Fibroblast of skin of right biceps (primary cell): ENCODE measurements at places on chromosomes 4 and X.

DNA sequence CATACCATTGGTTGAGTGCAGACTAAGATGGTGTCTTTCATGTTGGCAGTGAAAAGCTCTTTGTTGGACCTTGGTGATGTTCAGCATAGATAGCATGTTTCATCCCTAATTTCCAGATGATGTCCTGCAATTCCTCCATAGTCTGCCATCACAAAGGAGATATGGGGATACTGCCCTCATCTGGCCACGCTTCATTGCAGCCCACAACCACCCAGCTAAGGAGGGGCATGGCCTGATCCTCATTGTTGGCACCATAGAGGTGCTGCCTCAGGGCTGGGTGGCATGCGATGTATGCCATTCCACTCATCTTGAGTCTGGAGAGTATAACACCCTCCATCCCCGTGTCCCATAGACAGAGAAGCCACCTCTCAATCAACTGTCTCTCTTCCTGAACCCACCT is 31.5 kb upstream of the NUDT6 start:
- DNase-seq: no peak

- DNase-seq: no peak
These were observed 111.4 kb downstream of the SH3KBP1 start for GRCh38 chrX:19775830-19776485.

- DNase-seq: no peak
These were observed 50.1 kb downstream of the MFAP3L start for GRCh38 chr4:169975838-169976796.

DNA sequence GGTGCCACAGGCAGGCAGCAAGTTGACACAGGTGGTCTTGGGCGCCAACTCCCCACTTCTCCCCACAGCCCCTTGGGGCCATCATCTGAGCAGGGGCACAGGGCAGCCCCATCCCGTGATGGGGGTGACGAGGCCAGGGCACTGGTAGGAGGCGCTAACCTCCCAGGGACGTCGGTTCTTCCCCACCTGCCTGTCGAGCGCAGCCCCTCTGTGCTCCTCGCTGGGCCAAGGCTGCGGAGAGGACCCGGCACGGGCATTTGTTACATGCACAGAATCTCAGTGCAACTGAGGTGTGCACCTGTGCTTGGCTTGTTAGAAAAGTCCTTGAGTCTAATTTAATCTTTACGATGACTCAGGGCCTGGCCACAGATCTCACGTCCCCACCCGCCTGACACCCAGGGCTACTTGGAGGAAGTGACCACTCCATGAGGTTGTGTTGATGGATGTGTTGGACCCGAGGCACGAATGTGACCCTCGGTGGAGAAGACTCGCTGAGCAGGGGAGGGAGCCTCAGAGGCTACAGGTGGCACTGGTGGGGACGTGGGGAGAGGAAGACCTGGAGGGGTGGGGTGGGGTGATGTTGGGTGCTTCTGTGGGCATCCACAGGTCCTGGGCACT is 3.1 kb upstream of the SH3TC1 start:
- no peak for DNase-seq

- no peak for DNase-seq
These were observed 1.7 kb upstream of the MXRA5 start for GRCh38 chrX:3348191-3348590.

DNA sequence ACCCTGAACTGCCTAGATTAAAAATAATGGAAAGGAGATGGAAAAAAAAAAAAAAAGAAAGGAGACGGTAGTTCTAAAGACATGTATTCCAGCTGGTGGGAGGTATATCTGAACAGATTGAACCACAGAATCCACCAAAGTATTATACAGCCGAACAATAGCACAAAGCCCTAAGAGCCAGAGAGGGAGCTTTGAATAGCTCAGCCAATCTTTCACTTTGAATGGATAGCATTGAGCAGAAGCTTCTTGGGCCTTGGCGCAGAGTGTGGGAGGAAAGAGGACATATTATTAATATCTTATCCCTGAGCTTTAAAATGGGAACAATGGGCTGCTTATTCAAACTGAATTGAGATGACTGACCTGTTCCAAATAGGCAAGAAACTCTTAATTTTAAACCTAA is 147.8 kb upstream of the PAQR3 start:
- no peak for DNase-seq

DNA sequence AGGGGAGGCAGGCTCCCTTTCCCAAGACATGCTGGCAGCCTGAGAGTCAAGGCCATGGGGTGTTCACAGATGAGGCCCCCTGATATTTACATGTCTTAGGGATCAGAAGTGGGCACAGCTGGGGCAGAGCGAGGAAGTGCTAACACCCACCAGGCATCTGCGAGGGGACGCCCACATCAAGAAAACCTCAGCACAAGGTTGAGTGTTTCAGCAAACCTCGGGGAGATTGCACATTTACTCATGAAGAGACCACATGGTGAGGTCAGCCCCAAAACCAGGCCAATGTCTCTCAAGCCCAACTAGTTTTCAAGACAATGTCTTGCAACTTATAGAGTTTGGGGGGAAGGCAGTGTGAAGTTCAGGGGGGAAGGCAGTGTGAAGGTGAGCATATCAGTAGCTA is 55.2 kb downstream of the CLNK start:
- DNase-seq: no peak

DNA sequence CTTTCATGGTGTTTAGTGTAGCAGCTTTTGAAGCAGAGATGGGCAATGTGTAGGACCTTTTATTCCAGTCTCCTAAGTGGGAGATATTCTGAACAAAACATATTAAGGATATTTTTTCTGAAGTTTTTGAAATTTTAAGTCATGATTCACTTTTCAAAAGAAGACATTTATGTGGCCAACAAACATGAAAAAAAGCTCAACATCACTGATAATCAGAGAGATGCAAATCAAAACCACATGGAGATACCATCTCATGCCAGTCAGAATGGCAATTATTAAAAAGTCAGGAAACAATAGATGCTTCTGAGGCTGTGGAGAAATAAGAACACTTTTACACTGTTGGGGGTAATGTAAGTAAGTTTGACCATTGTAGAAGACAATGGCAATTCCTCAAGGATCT is 76.0 kb downstream of the FAT4 start:
- peak; percentile 31 for DNase-seq

DNA sequence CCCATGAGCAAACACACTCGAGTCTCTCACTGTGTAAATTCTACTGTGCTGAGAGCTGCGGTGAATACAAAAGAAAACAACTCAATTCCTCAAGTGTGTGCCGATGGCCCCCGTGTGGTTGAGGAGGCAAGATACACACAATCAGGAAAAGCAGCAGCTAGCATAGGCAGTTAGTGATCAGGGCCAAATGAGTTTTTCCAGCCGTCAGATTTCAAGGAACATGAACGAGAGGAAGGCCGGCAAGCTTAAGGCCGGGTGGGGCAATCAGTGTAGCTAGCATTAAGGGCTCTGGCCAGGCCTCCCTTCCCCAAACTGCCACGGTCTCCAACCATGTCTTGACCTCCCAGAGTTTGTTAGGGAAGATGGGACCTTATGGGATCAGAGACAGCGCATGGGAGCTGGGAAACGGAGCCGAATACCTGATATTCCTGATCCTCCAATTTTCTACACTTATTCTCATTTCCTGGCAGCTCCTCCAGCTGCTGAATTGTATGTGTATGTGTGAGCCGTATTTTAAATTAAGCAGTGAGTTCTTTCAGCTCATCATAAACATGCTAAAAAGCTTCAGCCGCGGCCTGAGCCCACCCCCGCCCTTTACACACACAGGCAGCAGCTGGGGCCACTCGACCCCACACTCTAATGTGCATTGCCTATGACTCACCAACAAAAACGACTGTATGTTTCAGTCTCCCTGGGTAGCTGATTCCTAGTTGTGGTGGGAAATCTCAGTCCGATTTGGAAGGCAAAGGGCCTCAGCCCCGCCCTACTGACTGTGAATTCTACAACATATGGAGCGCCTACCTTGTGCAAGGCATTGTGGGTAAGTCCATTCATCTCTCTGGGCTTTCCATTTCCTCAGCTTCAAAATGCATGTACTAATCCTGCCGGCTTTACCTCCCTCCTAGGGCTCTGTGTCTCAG is 59.9 kb downstream of the RTL9 start:
- peak; percentile 88 for DNase-seq

- no peak for DNase-seq
These were observed 97.5 kb upstream of the GATB start for GRCh38 chr4:151858356-151858755.
